8988T (cell line): ENCODE measurements at places on chromosomes 7 and 10.
A peak's percentile ranks its signal among the peaks of the same experiment; 100 is the strongest.

DNA sequence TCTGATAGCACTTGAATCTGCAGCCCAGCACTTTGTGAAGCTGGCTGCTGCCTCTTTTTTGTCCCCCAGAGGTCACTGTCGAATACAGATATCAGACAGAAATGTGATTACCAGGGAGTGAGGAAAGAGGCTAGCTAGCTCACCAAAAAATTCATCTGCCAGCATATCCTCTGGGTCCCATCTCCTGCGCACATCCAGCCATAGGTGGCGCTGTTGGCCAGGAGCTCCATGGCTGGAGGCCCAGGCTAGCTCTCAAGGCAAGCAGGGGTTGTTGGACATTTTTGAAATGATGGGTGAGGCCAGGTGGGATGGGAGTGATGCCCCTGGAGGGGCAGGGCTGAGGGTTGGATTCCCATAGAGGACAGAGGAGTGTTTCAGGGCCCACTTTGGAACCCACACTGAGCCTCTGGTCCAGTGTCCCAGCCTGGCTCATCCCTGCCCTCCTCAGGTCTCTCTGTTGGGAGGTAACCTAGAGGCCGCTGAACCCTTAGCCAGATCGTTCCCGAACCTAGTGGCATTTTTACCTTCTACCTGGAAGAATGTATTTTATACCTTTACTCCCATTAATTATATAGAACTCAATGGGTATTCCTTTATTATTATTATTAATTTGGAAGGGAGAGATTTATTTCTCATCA is 14.8 kb downstream of the DPCD start:
- peak; percentile 76 for DNase-seq

GRCh38 chr10:6398399-6398798 is 181.7 kb downstream of the PRKCQ start:
- no peak for DNase-seq

- DNase-seq, result no peak
Measured at GRCh38 chr7:107962817-107963216, 40.1 kb downstream of the LAMB1 start.

GRCh38 chr7:44793919-44794318 is 2.6 kb upstream of the PPIA start:
- DNase-seq, result no peak

GRCh38 chr7:99741441-99741795 is 6.4 kb upstream of the CYP3A7 start:
- DNase-seq, result no peak

DNA sequence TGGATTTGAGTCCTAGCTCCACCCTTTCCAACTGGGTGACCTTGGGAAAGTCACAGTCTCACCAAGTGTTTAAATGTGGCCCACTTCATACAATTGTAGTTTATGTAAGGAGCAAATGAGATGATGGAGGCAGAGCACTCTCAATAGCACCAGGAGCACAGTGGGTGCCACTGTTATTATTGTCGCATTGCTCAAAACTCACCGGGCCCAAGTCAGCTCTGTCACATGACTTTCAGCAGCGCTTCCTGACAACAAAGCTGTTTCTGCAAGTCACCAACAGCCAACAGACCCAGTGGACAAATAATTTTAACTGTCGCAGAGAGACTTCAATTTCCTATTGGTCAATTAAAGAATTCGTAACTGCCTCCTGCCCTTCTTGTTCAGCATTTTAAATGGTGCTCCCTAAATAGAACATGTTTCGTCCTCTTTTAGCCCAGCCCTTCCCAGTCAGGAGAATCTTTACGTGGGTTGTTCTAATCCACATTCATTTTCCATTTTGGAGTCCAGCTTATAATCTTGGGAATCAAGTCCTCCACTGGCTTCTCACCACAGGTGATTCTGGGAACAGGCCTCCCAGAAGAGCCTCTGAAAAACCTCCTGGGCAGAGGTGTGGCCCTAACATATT is 415.6 kb upstream of the NPVF start:
- no peak for DNase-seq

DNA sequence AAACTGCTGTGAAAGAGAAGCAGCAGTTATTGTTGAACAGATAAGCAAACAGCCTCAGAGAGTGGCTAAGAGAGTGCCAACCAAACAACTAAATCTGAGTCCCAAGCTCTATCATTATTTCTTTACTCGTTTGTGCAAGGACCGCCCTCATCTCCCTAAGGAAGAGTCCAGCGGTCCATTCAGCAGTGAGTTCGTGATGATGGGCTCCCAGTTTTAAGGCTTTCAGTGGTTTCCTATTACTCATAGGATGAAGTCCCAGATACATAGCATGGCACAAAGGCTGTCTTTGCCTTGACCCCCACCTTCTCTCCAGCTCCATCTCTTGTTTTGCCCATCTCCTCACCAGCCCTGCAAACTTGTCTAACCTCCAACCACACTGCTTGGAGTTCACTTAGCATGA is 24.3 kb upstream of the PDE1C start:
- no peak for DNase-seq

DNA sequence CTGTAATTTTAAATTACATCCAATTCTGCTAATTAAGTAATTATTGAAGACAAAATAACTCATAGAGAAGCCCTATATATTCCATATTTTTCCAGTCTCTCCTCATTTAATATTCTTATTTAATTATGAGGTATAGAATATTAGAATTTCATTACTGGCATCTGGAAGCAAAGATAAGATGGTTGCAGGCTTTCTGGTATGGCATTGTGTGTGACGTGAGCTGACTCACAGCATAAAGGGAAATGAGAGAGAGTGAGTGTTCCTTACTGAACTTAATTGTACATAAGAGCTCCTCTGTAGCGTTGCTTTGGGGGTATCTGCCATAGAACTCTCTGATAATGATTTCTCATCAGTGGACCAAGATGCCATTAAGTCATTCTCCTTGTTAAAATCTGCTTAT is 127.4 kb upstream of the TEX47 start:
- no peak for DNase-seq

- DNase-seq, result no peak
Measured at GRCh38 chr7:104936546-104936945, 77.5 kb upstream of the KMT2E start.

GRCh38 chr7:22569586-22570321 is 69.8 kb upstream of the STEAP1B start:
- DNase-seq, result no peak

- DNase-seq, result no peak
Measured at GRCh38 chr10:132595854-132596253, 58.3 kb downstream of the INPP5A start.

DNA sequence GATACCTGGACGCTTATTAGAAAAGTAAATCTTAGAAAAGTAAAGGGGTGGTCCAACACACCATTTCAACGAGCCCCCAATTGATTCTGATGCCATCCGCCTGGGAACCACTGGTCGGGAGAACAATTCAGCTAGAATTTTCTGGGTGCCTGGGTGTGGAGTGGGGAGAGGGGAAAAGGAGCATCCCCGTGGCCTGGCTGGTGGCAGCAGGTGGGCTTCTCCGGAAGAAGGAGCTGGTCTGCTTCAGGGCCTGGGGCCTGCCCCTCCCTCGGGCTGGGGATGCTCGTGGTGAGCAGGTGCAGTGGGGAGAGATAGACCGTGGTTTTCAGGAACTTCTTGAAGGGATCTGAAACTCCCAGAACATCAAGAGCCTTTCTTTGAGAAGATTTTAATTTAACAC is 39.9 kb upstream of the DUSP5 start:
- no peak for DNase-seq

DNA sequence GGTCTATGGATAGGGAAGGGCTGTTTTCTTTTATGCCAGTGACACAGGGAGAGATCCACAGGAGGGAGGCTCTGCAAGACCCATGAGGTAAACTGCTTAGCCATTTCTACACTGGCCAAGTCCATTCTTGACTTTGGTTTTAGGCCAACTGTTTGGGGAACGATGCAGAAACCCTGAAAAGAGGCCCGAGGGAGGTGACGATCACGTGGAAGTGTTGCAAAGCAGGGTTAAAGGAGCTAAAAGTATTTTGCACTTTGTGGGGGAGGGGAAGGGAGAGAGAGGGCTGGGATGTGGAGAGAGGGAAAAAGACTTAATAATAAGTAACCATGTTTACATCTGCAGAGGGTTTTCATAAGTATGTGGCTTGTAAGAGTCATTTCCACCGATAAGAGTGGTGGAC is 239.7 kb downstream of the EMX2 start:
- no peak for DNase-seq

DNA sequence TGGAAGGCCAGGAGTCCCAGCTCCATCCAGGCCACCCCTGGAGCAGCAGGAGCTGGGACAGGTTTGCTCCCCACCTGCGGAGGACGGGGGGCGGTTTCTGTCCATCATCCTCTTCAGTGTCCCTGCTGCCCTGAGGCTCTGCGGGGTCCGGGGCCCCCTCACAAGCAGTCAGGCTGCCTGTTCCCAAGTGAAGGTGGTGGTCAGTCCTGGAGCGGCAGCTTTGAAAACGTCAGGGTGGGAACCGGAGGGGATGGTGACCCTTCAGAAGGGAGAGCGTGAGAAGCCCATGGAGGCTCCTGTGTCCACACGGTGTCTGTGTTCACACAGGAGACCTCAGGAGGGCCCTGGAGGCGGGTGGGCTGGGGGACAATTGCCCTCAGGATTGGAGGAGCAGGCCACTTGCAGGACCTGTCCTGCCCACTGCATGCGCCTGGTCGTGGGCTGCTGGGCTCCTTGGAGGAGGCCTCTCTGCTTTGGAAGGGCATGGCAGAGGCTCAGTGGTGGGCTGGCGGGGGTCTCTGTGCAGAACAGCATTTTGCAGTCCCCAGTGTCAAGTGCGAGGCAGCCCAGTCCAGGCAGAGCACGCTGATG is 49.3 kb upstream of the INPP5A start:
- no peak for DNase-seq

- DNase-seq, result no peak
Measured at GRCh38 chr10:21078410-21079329, 181.6 kb upstream of the NEBL start.

- DNase-seq, result no peak
Measured at GRCh38 chr7:93739424-93739823, 151.1 kb downstream of the TFPI2 start.

DNA sequence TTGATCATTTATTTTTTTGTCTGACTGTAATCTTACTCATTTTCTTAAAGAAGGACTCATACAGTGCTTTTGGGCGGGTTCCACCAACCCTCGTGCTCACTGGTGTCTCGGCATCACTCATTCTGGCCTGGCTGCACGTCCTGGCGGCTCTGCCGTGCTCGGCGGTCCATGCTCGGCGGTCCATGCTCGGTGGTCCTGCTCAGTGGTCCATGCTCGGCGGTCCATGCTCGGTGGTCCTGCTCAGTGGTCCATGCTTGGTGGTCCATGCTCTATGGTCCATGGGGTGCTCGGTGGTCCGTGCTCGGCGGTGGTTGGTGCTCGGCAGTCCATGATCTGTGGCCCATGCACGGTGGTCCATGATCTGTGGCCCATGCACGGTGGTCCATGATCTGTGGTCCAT is 72.5 kb downstream of the WDR37 start:
- no peak for DNase-seq

DNA sequence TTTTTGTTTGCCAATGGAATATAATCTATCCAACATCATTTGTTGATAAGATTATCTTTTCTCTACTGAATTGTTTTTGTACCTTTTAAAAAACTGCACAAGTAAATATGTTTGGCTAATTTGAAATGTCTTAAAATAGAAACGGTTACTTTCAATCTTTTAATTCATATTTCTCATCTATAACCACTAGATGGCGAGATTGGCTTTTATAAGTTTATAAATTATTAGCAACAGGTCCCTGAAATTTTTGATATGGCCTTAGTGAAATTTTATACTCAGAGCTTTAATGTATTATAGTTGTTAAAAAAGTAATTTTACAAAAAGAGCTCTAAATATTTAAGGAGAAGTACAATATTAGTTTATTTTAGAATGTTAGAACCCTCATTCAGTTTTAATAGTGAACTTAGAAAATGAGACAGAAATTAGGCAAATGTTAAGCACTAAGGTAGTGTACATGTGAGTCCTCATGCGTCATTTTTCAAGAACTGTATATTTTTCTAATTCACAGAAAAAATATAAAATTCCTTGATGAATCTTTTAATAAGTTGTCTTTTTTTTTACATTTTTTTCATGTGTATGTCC is 592.5 kb downstream of the ARL4A start:
- DNase-seq, result no peak

DNA sequence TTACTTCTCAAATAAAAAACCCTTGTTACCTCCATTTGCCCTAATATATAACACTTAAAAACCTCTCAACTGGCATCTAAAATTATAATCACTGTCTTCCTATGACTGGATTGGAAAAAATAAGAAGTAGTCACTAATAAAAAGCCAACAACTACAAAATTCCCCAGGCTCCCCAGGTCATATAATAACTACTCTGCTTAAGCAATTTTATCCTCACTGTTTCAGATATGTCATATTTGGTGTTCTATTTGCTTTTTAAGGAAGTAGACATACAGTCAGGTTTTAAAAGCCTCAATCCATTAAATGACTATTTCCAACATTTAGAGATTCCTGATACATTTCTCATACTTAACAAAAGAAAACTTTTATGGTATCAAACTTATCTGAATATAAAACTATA is 2.4 kb downstream of the H2AZ2 start:
- DNase-seq, result no peak

- DNase-seq, result no peak
Measured at GRCh38 chr10:78441694-78442093, 408.0 kb downstream of the RPS24 start.

GRCh38 chr10:29163746-29164145 is 125.1 kb upstream of the LYZL1 start:
- DNase-seq, result no peak

DNA sequence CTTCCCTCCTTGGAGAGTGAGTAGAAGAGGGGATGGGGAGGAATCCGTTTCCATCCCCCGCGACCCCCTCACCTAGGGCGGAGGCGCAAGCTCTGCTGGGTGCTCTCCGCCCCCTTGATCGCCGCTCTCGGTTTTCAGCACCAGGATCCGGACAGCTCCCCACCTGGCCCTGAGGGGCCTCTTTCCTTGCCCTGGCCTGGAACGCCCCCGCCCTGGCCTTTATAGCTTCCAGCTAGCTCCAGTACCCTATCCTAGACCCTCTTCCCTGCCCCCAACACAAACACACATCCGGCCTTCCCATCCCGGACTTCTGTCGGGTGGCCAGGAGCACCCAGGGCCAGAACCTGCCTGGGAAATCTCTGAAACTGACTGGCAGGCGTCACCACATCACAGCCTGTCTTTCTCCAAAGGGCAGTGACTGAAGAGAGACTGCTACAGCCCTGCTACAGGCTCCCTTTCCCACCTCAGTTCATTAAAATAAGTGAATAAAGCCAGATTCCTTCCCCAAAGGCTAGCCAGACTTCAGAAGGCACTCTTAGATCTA is 72.3 kb upstream of the LEP start:
- DNase-seq, result no peak

- no peak for DNase-seq
Measured at GRCh38 chr7:3260401-3260715, 40.7 kb upstream of the SDK1 start.

DNA sequence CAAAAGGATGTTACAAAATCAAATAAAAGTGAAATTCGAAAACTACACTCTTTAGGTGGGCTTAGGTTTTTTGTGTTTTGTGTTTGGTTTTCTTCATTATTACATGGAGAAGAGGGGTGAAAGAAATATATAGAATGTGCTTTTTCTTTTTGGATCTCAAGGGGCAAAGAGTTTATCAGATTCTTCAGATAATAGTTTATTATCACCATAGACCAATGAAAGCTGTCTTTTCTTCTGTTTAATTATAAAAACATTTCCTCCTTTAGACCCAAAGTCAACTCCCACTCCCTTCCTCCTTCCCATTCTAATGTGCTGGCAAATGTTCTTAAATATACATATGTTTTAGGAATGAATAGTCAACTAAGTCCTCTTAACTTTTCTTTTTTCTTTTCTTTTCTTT is 167.6 kb downstream of the AKR1D1 start:
- DNase-seq, result no peak
